Hair follicular keratinocyte (primary cell): ENCODE measurements at places on chromosomes 12 and 14. TPM values are rescaled to one million over a fixed set of nuclear protein-coding genes. Genes with fewer than 3 reads are reported as not detected.

Gene C12orf43
- 7.6 and 20.6 TPM in 2 replicates for total RNA-seq

Gene CCDC175
- not detected in 2 replicates for total RNA-seq

Gene KRT79
- total RNA-seq = not detected in 2 replicates

Gene KIF26A
- 0.08 and 0.38 TPM in 2 replicates for total RNA-seq

Gene GALNT6
- 47.2 and 72.2 TPM in 2 replicates for total RNA-seq

Gene A2M
- total RNA-seq = 0.04 TPM in 1 of 2 replicates, not detected in the other

Gene CARMIL3
- total RNA-seq = 0.08 TPM in 1 of 2 replicates, not detected in the other

Gene DAO
- not detected in 2 replicates for total RNA-seq

Gene TMEM119
- 0.08 and 0.49 TPM in 2 replicates for total RNA-seq

Gene INHBC
- not detected in 2 replicates for total RNA-seq

Gene TAS2R7
- not detected in 2 replicates for total RNA-seq

Gene HOXC11
- total RNA-seq = 2.8 and 3.1 TPM in 2 replicates

Gene OR6C74
- not detected in 2 replicates for total RNA-seq
